ENCODE measurements at places on chromosomes 6 and 20. TPM values are rescaled to one million over a fixed set of nuclear protein-coding genes. Genes with fewer than 3 reads are reported as not detected.

GRCh38 chr6:161103475-161103874, 111.9 kb downstream of the MAP3K4 start:
- no peak for DNase-seq
- H3K4me1 ChIP-seq: no peaks in the 10 kb centered on the region
- H3K27ac ChIP-seq: no peak overlapping the region
- no peak overlapping the region for H3K4me3 ChIP-seq

DNA sequence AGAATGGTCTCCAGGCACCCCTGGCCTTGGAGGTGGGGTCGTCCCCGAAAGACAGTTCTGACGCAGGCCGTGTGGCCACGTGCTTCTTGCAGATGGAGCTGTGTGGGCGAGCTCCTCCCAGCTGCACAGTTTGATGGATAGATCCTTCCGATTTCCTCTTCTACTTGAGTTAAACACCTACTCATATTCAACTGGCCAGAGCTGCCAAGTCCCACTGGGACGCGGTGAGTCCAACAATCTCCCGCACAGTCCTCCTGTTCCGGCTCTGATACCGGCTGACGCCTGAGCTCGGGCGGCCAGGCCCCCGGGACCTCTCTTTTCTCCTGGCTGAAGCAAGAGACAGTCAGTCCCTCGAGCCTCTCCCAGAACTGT, 57.9 kb upstream of the DACT2 start:
- H3K4me1 ChIP-seq: no peaks in the 10 kb centered on the region
- no peak overlapping the region for H3K27ac ChIP-seq
- DNase-seq: no peak
- H3K27me3 ChIP-seq: no peaks in the 10 kb centered on the region

DNA sequence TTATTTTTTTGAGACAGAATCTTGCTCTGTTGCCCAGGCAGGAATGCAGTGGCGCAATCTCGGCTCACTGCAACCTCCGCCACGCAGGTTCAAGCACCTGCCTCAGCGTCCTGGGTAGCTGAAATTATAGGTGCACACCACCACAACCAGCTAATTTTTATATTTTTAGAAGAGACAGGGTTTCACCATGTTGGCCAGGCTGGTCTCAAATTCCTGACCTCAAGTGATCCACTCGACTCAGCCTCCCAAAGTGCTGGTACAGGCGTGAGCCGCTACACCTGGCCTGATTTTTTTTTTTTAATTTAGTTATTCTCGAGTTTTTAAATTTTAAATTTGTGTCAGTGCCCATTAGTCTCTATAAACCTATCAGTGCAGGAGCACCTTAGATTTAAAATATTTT, 24.4 kb downstream of the ZNF133 start:
- H3K4me1 ChIP-seq: peaks cover 9% of the 10 kb centered on the region
- H3K36me3 ChIP-seq: peaks cover 54% of the 10 kb centered on the region
- no peak overlapping the region for H3K27ac ChIP-seq
- H3K4me3 ChIP-seq: no peak overlapping the region
- H3K27me3 ChIP-seq: no peaks in the 10 kb centered on the region

GRCh38 chr6:40932366-40932765, 106.7 kb downstream of the UNC5CL start:
- no peak for DNase-seq
- H3K27ac ChIP-seq: no peak overlapping the region
- no peaks in the 10 kb centered on the region for H3K36me3 ChIP-seq
- H3K4me3 ChIP-seq: no peak overlapping the region
- H3K4me1 ChIP-seq: no peaks in the 10 kb centered on the region
- H3K27me3 ChIP-seq: peaks cover 4% of the 10 kb centered on the region

DNA sequence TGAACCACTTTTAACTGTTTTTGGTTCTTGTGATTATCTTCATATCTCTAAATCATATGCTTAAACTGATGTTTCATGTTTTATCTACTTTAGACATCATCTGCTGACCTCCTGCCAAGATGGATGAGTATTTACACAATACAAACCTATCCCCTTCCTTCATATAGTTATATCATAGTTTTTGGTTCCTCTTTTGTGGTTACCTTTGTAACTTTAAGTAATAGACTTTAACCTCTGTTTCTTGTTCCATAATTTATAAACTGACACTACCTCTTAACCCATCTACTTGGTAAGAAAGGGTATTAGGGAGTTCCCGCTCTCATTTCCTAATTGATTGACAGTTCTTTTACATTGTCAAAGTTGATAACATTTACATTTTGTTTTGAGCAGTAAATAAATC, 11.9 kb downstream of the PCMT1 start:
- peaks cover 4% of the 10 kb centered on the region for H3K4me1 ChIP-seq
- H3K27ac ChIP-seq: no peak overlapping the region

GRCh38 chr20:48489046-48489463, 338.7 kb downstream of the PREX1 start:
- DNase-seq: no peak
- no peak overlapping the region for H3K27ac ChIP-seq
- no peaks in the 10 kb centered on the region for H3K4me1 ChIP-seq
- H3K27me3 ChIP-seq: peaks cover 11% of the 10 kb centered on the region

DNA sequence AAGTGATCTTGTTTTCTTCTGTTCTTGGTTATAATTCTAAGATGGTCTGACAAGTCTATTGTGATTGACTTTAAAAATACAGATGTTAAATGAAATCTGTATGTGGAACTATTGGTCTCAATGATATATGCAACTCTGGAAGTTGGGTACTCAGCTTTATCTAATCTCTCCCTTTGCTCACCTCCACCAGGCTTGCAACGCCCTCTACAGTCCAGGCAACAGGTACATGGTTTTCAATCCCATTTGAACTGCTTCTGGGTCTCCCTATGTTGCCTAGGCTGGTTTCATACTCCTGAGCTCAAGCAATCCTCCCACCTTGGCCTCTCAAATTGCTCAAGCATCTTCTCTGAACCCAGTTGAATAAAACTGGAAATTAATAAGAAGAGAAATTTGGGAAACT, 25.6 kb upstream of the HLA-DQB1 start:
- peaks cover 14% of the 10 kb centered on the region for H3K27me3 ChIP-seq
- no peak overlapping the region for H3K27ac ChIP-seq
- H3K4me1 ChIP-seq: peaks cover 18% of the 10 kb centered on the region
- no peaks in the 10 kb centered on the region for H3K36me3 ChIP-seq

- H3K27me3 ChIP-seq: peaks cover 7% of the 10 kb centered on the region
- H3K4me3 ChIP-seq: no peak overlapping the region
- no peaks in the 10 kb centered on the region for H3K36me3 ChIP-seq
- no peak overlapping the region for H3K27ac ChIP-seq
- no peaks in the 10 kb centered on the region for H3K4me1 ChIP-seq
These were observed 127.4 kb downstream of the CD24 start for GRCh38 chr6:106847116-106847515.

DNA sequence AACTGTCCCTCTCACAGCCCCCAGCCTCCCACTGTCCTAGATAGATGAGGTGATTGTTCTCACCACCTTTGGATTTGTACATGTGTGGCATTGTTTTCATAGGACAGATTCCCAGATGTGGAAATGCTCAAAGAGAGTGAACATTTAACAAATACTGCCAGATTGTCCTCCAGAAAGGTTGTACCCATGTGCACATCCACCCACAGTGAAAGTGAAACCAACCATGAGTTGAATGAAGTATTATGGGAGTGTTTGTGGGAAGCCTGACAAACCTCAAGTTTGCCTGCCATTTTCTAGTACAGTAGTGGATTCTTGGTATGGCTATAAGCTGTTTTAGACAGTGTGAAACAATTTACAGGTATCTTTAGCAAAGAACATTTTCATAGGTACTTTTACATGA, 42.7 kb downstream of the ANKRD6 start:
- H3K4me1 ChIP-seq: peaks cover 49% of the 10 kb centered on the region
- H3K4me3 ChIP-seq: peak overlapping the region; percentile 76
- H3K27me3 ChIP-seq: peaks cover 2% of the 10 kb centered on the region
- peak; percentile 55 for DNase-seq
- H3K27ac ChIP-seq: peak overlapping the region; percentile 80

GRCh38 chr6:136873748-136874147, 48.4 kb upstream of the SLC35D3 start:
- H3K36me3 ChIP-seq: peaks cover 52% of the 10 kb centered on the region
- H3K4me1 ChIP-seq: no peaks in the 10 kb centered on the region
- H3K4me3 ChIP-seq: no peak overlapping the region
- no peak overlapping the region for H3K27ac ChIP-seq

DNA sequence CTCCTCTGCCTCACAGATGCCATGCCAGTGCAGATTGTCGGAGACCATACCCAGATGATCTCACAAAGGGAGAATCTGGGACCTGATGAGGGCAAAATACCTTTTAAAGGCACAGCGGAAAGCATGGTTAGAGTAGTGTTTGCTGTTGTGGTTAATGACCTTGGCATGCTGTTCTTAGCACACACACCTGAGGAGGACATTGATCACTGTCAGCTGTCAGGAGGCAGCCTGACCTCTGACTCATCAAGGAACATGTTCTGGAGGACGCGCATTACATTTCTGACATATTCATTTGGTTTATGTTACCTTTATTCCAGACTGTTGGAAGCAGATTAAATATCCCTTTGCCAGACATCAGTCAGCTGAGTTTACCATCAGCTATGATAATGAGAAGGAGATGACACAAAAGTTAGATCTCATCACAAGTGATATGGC, 57.1 kb downstream of the GOPC start:
- H3K4me3 ChIP-seq: no peak overlapping the region
- peaks cover 8% of the 10 kb centered on the region for H3K36me3 ChIP-seq
- DNase-seq: no peak
- no peak overlapping the region for H3K27ac ChIP-seq
- peaks cover 37% of the 10 kb centered on the region for H3K4me1 ChIP-seq

DNA sequence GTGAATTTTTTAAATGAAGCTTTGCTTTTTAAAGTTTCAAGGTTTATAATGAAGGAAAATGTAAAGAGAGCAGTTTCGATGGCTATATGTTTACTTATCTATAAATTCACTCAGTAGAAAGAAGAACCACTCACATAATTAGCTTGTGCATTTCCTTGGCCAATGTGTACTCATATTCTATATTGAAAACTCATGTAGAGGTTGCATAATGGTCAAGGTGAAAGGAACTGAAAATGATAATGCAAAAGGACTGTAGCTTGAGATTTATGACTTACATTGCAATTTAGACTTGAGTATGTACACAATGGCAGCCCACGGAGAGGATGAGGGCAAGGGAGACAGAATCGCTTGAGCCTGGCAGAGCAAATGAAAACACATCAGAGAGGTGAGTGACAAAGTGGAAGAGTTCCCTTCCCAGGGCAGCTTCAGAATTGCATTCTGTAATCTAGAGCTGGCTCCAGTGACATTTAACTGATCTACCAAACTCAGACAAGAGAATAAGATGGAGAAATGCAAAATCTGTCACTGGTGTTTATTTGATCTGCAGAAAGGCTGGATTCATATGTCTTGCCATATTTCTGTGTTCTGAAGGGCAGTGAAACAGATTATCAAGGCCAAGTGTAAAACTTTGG, 191.8 kb downstream of the TMEM200A start:
- peaks cover 3% of the 10 kb centered on the region for H3K27me3 ChIP-seq
- H3K36me3 ChIP-seq: no peaks in the 10 kb centered on the region
- H3K27ac ChIP-seq: no peak overlapping the region
- no peak overlapping the region for H3K4me3 ChIP-seq
- DNase-seq: no peak
- H3K4me1 ChIP-seq: peaks cover 12% of the 10 kb centered on the region

GRCh38 chr20:3842348-3842930, 4.2 kb upstream of the MAVS start:
- H3K27me3 ChIP-seq: peaks cover 7% of the 10 kb centered on the region
- H3K4me3 ChIP-seq: no peak overlapping the region
- peaks cover 12% of the 10 kb centered on the region for H3K4me1 ChIP-seq
- DNase-seq: no peak
- no peak overlapping the region for H3K27ac ChIP-seq
- peaks cover 7% of the 10 kb centered on the region for H3K36me3 ChIP-seq

GRCh38 chr20:848193-848592, 14.7 kb downstream of the FAM110A start:
- peak overlapping the region; percentile 94 for H3K27ac ChIP-seq
- no peaks in the 10 kb centered on the region for H3K36me3 ChIP-seq
- peaks cover 46% of the 10 kb centered on the region for H3K4me1 ChIP-seq
- no peak for DNase-seq

GRCh38 chr20:15857173-15857784, 716.0 kb downstream of the KIF16B start:
- H3K4me3 ChIP-seq: no peak overlapping the region
- no peak overlapping the region for H3K27ac ChIP-seq
- no peaks in the 10 kb centered on the region for H3K4me1 ChIP-seq
- H3K36me3 ChIP-seq: no peaks in the 10 kb centered on the region

The CST1 gene
- polyA plus RNA-seq: not detected

The JAG1 gene
- polyA plus RNA-seq: 0.45 TPM

The MRAP2 gene
- polyA plus RNA-seq: not detected

The FAM209B gene
- 0.56 TPM for polyA plus RNA-seq

The XKR7 gene
- not detected for polyA plus RNA-seq

All from immature natural killer cell (primary cell).